CD4-positive, alpha-beta T cell treated with Interleukin-6 for 4 hours (primary cell): ENCODE measurements at places on chromosomes 3 and 15.

- no peak for DNase-seq
Measured at GRCh38 chr3:54034971-54035370, 87.4 kb upstream of the CACNA2D3 start.

GRCh38 chr3:47420511-47421484 lies 40.0 kb downstream of the PTPN23 start:
- peak; percentile 90 for DNase-seq

GRCh38 chr3:4831580-4831950 lies 147.7 kb upstream of the BHLHE40 start:
- DNase-seq: peak; percentile 56

DNA sequence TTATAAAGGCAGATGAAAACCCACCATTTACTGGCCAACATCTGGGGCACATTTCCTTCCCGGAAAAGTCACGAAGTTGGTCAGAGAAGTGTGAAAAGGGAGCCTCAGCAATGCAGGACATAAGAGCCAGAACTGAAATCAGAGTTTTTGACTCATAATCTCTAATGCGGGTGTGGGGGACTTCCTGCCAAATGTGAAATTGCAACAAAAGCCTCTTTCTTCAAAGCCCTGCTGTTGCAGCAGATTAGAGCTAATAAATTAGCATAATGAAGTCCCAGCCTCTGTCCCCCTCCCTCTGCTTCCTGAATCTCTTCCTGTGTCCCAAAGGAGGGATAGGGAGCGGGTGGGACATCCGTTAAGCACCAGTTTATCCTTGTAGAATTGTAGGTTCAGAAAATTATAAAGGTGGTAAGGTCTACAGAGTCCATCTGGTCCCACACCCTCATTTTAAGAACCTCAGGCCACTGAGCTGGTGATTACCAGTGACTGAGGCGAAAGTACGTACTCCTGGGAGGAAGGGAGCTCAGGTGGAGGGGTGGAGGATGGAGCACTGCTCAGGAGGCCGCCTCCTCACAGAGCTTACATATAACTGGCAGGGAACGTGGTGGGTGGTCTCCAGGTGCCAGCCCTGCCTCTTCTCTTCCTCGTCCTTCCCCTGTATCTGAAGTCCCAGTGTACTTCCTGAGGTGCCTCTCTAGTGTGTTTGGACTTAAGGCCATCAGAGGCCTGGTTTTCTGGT lies 35.0 kb downstream of the ST6GAL1 start:
- no peak for DNase-seq

DNA sequence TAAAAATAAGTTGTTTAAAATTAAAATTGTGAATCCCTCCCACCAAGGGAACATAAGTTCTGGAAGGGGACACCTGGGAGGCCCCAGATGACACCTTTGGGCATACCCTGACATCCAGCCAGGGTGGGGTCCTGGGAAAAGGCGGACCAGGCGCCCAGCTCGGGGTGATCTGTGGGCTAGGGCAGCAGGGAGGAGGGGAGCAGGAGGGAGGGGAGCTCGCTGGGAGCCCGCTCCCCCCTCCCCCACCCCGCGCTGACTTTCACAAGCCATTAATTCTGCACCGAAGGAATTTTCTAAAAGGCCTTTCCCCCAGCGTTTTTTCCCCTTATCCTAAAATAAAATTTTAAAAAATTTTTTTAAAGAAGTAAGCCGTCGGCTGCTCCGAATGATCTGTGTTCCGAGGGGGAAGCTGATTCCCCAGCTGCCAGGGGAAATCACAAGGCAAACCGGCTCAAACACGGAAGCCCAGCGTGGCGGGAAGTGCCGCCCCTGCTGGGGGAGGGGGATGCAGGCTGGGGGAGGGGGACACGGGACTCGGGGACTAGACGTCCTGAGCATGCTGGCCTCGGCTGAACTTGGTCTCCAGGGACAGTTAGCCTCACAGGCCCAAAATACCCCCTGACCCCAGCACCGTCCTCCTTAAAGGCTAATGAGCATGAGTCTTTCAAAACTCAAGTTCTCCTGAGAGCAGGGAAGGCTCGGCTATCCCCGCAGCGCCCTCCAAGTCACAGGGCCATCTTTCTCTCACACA lies 13.9 kb downstream of the PLXND1 start:
- DNase-seq: peak; percentile 27

DNA sequence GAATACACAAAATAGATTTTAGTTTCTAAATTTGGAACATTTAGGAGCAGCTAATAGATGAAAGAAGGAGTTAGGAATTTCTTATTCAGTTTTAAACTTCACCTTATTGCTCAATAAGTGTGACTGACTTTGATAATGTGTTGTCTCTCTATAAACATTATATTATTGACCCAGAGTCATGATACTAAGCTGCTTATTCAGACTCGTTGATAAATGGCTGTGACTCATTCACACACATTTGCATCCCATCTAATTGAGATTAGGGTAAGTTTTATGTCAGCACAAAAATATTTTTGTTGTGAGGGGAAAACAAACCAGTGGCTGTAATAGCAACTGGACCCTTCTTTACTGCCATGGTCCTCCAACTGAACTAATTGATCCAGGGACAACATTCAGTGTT lies 137.6 kb downstream of the GOLIM4 start:
- no peak for DNase-seq

DNA sequence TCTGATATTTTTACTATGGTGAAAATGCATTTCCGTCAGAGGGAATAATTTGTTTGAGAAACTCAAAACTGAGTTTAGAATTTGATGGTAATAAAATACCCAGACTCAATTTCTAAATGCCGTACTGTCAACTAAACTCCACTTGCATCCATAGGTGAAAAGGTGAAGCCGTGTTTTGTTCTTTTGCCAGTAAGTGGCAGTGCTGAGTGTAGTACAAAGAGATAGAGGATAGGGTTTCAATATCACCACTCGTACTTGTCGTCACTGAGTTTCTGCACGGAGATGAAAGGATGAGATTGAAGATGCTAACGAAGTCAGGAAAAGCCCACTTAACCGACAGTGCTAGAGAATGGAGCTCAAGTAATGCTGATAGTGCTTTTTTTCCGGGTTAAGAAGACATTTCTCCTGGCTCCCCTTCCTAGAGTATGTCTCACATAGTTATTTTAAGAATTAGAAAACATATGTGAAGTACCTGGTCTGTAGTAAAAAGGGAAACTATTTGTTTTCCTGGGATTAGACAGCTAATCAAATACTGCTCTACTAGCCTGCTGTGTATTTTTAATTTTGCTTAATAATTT lies 345.1 kb downstream of the IL5RA start:
- no peak for DNase-seq

- no peak for DNase-seq
Measured at GRCh38 chr3:133860519-133860918, 35.2 kb downstream of the RAB6B start.

DNA sequence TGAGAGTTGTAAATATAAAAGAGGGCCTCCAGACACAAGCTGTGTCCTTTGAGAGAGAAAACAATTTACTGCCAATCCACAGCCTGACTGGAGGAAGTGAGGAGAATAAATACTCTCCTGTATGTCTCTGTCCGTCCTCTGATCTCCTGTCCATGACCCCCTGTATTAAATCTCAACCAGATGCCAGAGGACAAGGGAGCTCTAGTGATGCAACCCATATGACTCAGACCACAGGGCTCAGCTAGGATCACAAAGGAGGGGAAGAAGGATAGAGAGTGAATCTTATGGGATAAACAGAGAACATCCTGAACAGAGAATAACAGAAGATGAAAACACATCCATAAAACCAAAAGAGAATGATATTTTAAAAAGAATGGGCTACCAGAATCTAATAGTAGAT lies 482.6 kb downstream of the PLOD2 start:
- DNase-seq: no peak

DNA sequence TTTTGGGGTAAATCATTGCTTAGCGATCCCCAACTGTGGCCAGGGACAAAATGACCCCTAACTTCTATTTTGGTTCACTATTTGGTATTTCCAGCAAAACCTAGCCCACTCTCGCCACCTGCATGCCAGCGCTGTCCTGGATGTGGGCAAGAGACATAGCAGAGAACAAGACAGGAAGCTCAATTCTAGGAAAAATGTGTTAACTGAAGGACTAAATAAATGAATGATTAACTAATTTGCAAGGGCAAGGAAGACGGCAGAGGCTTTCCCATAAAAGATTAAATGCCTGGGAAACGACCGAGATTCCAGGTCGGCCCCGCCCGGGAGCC lies 408 bp downstream of the NICN1 start:
- peak; percentile 21 for DNase-seq

DNA sequence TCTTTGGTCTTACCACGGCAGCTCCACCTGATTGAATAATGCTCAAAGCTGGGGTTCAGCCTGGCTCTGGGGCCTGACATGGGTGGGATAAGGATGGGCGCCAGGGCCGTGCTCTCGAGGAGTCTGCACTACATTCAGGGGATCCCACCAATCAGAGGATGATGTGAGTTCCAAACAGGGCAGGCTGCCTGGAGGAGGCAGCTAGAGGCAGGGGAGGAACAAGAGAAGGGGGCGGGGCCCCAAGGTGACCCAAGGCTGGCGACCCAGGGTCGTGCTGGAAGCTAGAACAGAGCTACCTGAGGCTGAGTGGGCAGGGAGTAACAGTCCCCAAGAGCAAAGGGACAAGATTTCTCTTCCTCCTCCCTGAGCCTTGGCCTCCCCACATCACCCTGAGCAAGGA lies 56.1 kb downstream of the PCSK6 start:
- no peak for DNase-seq

DNA sequence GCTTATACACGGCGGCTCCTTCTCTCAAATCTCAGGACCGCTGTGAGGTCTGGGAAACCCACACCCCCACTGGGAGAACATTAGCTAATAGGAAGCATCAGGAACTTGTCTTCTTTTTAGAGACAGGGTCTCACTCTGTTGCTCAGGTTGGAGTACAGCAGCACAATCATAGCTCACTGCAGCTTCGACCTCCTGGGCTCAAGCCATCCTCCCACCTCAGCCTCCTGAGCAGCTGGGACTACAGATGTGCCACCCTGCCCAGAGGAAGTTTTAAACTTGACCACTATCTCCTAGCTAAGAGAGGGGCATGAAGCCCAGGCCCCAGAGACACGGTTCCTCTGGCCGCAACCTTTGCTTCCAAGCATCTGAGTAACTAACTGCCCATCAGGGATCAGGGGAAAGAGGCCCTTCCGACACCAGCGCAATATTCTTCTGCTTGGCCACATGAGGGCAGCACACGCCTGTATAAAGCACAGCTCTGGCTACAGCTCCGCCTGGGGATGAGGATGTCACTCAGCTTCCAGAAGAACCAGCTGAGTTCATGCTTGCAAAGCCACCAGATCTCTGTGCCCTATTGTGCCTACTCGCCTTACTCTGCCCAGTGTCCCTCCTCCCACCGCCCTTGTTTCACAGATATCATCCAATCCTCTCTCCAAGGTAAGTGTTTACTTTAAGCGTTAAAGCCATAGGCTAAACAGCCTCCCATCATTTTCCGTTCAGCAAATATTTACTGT lies 57.6 kb upstream of the SLC6A11 start:
- peak; percentile 34 for DNase-seq

GRCh38 chr3:50390508-50391224 lies 31.3 kb upstream of the TMEM115 start:
- no peak for DNase-seq

- no peak for DNase-seq
Measured at GRCh38 chr15:67232591-67232990, 21.9 kb downstream of the AAGAB start.

DNA sequence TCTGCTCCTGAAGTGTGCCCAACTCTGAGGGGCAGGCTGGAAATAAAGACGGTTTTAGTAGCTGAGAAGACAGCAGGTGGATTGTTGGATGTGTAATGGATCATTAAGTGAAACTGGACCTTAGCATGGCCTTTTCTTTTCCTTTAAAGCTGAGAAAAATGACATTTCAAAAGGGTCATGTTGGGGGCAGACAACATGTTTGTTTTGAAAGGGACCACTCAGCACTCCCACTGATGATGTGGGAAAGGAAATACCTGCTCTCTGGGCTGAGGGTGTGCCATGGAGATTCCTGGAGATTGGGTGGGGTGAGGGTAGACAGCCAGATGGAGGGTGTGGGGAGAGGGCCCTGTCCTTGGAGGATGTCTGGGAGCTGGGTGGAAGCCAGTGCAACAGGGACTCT lies 38.4 kb downstream of the ANAPC13 start:
- DNase-seq: no peak

GRCh38 chr15:98774756-98775497 lies 126.6 kb downstream of the IGF1R start:
- DNase-seq: no peak

DNA sequence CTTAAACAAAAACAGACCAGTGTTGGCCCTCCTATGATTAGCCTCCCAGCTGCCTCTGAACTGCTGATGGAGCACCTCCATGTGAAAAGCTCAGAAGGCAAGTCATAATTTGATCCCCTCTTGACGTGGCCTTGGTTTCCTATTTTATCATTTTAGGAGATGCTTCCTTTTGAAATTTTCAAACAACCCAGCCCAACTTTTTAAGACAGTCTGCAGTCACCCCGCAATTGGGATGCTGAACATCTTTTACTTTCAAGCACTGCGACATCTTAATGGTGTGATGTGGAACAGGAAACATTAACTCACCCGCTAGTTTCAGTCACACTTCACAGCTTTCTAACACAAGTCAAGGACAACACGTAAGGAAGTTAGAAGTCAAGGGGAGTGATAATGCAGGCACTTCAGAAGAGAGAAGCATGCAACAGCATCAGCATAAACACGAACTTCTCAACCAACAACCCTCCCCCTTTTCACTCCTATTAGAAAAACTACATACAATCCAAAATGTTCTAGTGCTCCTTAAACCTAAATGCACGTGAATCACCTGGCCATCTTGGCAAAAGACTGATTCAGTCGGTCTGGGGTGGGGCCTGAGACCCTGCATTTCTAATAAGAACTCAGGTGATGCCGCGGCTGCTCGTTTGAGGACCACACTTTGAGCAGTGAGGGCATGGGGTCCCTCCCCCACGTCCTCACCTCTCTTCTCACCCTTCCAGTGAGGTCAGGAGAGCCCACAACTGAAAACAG lies 161.5 kb downstream of the FOXP1 start:
- peak; percentile 57 for DNase-seq
